ENCODE measurements at places on chromosomes 11 and 22. TPM values are rescaled to one million over a fixed set of nuclear protein-coding genes. Genes with fewer than 3 reads are reported as not detected.

DNA sequence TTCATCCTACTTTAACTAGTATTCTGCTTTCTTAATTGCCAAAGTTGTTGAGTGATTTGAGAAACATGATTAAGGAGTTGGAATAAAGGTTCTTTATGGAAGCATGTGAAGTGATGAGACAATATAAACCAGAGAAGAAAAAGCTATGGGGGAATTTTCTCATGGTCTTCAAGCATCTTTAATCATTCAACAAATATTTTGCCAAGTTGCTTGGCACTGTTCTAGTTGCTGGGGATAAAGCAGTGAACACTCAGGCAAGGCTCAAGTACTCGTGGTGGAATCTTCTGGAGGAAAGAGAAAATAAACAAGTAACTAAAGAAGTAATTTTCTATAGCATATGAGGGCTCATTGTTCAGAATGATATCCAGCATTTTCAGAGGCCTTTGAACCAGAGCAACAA is 9.2 kb upstream of the PIWIL4 start:
- no peak for DNase-seq
- no peaks in the 10 kb centered on the region for H3K36me3 ChIP-seq
- H3K4me1 ChIP-seq: no peaks in the 10 kb centered on the region
- H3K27me3 ChIP-seq: no peaks in the 10 kb centered on the region
- H3K4me3 ChIP-seq: no peak overlapping the region

The GRK2 gene
- total RNA-seq: 126 TPM

The IGLL5 gene
- total RNA-seq: 15.6 TPM

- H3K27ac ChIP-seq: no peak overlapping the region
- H3K36me3 ChIP-seq: no peaks in the 10 kb centered on the region
- no peak for DNase-seq
- H3K27me3 ChIP-seq: no peaks in the 10 kb centered on the region
- H3K4me3 ChIP-seq: no peak overlapping the region
These were observed 62.6 kb upstream of the SLC6A5 start for GRCh38 chr11:20536784-20537183.

The TBC1D10A gene
- total RNA-seq: 32.9 TPM

DNA sequence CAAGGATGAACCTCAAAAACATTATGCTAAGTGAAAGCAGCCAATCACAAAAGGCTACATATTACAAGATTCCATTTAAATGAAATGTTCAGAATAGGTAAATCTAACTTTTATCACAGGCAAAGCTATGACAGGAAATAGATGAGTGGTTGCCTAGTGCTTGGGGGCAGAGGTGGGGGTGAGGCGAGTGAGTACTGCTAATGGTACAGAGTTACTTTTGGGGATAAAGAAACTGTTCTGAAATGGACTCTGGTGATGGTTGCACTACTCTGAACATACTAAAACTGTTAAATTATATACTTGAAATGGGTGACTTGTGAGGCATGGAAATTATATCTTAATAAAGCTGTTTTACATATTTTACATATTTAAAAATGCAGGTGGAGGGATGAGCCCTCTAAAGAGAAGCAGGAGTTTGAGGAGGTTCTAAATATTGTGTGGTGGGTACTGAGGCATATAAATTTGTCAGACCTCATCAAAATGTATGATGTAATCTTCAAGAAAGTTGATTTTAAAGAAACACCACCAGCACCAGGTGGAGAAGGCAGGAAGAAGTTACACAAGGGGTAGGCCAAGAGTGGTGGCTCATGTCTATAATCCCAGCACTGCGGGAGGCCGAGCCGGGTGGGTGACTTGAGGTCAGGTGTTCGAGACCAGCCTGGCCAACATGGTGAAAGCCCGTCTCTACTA is 3.6 kb downstream of the SLC43A1 start:
- H3K4me3 ChIP-seq: no peak overlapping the region
- H3K27me3 ChIP-seq: no peaks in the 10 kb centered on the region
- H3K36me3 ChIP-seq: no peaks in the 10 kb centered on the region
- no peak for DNase-seq
